ENCODE measurements at places on chromosomes 6 and 20.

GRCh38 chr6:167579806-167580618 is 246.7 kb upstream of the AFDN start:
- no peak for DNase-seq

DNA sequence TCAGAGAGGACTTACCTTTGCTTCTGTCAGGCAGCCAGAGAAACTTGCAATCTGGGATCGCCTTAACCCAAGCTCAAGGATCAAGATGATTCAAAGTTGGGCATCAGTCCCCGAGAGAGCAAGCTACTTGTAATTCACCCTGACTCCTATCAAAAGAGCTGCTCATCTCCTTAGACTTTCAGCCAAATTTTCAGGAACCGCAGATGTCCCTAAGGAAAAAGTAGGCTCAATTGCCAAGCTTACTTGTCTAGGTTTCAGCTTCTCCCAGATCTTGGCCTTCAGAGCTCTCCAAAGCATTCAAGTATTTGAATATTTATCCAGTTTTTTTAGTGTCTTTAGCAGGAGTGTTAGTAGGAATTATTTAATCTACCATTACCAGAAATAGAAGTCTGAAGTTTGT is 434.1 kb upstream of the MMS22L start:
- no peak for DNase-seq

DNA sequence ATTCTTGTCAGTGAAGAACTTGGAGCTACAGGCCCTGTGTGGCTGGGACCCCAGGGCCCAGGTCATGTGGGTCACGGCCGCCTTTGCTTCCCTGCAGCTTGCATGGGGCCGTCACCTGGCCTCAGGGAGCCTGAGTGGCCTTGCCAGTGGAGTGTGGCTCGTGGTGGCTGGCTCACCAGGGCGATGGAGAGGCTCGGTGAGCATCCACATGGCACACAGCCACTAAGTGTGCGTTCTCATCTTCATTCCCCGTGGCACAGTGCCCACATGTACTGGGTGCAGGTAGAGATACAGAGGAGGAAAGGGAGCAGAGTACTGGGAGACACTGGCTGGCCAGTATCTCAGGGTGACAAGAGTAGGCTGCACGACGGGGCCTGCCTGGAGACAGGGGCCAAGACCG is 21.5 kb downstream of the MANBAL start:
- no peak for DNase-seq

DNA sequence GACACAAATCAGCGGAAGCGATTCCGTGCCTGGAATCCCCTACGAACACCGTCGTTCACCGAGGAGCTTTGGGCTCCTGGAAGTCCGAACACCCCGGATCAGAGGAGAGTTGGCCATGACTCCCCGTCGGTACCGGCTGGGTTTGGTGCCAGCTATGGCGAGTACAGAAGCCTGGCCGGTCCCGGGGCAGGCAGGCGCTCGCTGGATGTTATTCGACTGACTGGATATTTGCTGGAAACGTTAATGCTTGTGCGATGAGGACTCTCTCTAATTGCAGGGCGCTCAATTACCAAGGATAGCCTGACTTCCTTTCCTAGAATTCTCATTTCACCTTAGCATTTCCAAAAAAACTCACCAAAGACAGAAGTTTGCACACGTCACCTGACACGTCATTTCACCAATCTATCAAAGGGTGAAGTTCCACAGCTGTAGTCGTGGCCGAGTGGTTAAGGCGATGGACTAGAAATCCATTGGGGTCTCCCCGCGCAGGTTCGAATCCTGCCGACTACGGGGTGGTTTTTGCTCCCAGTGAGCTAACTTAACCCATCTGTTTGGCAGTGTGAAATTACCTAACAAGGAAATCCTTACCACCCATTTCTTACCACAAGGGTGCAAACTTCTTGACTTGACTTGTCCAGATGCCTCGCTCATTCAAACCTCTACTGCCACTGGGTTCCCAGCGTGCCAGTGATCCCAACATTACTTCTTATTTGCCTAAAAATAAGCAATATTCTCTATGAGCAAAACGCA is 22.7 kb upstream of the ZNF184 start:
- DNase-seq: no peak

- no peak for DNase-seq
Measured at GRCh38 chr6:155519176-155519738, 63.6 kb upstream of the NOX3 start.

DNA sequence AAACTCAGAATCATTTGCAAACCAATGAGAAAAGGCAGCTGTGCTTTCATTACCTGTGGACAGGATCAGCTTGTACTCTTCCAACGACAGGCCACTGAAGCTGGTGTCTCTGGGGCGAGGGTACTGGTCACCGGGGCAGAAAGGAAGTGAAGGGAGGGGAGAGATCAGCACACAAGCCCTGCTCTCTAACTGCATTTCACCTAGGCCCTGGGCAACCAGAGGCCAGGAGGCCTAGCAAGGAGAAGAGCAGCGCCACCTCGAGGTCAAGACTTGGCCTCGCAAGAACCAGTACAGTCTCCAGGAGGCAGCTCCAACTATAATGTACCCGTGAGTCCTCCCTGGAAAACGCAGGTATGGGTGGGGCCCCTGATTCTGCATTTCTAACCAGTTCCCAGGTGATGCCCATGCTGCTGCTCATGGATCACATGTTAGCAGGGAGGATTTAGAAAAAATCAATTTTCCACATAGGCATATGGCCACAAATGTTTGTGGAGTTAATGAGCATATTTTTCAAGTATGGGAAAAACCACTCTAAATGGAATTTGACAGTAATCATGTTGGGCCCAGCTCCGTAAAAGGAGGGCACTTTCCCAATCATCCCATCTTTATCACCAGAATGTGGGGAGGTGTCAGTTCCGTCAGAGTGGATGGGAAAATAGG is 11.0 kb downstream of the UQCC2 start:
- DNase-seq: peak; percentile 57

- DNase-seq: no peak
Measured at GRCh38 chr6:161151660-161152526, 122.0 kb downstream of the AGPAT4 start.

DNA sequence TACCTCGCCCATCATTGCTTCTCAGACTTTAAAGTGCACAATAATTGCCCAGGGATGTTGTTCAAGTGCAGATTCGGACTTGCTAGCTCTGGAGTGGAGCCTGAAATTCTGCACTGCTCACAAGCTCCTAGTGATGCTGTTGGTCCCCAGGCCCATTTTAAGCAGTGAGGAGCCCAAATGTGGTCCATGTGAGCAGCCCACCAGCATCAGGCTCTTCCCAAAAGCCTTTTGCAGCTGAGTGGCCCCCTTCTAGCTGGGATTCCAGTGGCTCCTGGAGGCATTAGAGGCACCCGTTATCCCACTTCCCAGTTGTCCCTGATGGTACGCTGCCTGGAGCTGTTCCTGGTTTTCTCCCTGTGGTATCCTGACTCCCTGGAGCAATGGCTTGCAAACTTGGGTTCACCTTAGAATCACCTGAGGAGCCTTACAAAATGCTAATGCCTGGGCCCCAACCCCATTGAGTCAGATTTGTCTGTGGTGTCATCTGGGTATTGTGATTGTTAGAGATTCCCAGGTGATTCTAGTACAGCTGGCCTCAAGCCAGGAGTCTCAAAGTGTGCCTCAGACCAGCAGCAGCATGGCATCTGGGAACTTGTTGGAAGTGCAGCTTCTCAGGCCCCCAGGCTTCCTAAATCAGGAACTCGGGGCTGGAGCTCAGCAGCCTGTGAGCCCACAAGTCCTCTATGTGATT is 186.9 kb upstream of the SLC24A3 start:
- DNase-seq: no peak

DNA sequence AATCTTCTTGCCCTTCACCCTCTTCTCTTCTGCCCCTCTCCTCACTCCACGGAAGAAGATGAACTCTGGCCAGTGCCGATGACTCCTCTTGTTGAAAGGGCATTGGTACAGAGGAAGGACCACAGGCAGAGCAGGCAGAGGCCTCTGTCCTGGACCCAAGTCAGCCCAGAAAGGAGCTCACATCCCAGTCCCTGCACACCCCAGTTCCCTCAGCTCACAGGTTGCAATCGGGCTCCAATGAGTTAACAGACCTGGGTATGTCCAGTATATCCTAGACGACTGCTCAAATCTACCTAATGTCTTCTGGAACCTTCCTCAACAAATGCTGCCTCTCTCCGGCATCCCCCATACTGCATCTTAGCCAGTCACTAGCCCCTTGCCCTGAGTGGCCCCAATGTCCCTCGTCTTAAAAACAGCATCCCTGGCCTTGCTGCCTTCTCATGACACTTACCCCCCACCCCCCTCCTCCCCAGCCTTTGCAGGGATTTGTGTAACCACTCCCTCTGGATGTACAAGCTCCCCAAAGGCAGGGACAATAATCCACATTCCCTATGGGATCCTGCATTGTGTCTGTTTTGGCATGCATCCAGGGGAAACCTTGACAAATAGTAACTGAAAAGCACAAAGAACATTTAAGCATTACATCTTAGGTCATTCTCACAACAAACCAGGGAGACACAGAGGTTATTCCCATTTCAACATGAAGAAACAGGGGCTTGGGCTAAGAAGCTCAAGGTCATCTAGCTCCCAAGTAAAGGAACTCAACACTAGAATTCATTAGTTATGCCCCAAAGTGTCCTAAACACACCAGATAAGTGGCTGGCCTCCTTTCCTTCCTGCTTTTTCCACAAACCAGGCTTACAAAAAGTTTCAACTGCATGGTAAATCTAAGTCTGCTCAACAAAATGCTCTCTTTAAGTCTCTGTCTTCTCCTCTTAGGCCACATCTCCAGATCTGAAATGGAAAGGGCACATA is 45.1 kb downstream of the TRERF1 start:
- no peak for DNase-seq

DNA sequence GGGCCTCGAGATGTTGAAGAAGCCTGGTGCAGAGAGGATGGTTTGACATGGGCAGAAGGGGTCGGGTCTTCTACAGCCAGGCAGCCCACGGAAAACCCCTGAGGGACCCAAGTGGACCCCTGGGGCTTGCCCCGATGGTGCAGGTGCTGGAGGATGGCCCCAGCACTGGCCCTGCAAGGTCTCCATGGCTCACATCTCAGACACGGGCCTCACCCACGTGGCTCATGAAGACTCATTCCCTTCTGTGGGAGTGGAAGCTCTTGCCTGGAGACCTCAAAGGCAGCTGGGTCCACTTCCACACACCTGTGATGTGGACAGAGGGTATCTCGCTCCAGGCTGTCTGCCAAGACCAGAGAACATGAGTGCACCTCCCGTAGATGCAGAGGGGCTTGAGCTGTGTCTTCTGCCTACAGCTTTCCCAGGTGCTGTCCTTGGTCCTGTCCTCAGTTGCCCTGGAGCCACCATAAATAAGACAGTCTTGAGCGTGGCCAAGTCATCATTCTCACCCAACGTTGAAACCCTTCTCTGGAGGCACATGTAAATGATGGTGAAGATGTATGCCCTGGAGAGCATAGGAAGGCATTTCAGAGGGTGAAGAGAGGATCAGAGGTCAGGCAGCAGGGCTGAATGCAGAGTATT is 108.0 kb downstream of the SYNDIG1 start:
- DNase-seq: no peak

DNA sequence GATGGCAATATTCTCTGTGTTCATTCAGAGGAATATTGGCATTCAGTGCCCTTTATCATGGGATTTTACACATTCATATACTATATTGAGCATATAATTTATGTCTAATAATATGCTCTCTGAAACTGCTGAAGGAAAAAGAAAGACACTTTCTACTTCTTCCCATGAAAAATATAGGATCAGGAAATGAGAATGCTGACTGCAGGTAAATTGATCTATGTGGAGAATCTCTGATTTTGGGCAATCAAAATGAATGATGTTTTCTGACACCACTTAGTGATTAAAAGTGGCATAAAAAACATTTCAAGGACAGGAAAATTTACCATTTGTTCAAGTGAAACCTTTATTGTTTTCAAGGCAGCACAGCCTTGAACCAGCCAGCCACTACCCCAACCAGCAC is 260.1 kb upstream of the STXBP5 start:
- DNase-seq: no peak

DNA sequence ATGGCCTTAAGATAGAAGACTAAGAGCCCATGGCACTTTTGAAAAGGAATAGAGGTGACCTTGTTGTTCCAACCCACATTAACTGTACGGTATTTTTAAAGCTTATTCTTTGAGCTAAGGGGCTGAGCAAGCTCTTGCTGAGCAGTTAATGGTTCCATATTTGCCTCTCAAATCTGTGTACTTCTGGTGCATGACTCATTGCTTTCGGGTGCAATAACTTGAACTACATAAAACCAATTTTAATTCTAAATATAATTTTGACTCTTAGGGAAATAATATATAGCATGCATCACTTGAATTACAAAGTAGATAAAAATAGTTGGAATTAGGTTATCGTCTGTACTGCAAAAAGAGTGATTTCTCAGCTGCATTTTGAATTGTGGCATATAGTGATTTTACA is 348.1 kb upstream of the CITED2 start:
- DNase-seq: no peak

GRCh38 chr6:132458887-132459604 is 53.9 kb downstream of the STX7 start:
- DNase-seq: no peak

DNA sequence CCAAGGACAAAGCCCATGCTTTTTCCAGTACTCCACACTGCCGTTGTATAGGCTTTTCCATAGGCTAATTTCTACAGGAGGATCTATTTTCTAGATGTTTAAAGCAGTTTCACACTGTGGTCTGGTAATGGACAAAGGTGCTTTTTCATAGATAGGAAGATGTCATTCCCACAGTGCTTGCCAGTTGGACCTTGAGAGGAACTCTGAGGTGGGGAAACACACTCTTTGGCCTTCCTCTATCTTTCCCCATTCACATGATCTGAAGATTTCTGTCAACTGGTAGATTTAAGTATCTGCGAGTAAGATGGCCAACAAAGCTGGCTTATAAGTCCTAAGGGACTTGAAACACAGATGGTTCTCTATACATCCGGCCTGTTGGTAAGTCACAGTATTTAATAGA is 477.3 kb downstream of the UTRN start:
- no peak for DNase-seq

DNA sequence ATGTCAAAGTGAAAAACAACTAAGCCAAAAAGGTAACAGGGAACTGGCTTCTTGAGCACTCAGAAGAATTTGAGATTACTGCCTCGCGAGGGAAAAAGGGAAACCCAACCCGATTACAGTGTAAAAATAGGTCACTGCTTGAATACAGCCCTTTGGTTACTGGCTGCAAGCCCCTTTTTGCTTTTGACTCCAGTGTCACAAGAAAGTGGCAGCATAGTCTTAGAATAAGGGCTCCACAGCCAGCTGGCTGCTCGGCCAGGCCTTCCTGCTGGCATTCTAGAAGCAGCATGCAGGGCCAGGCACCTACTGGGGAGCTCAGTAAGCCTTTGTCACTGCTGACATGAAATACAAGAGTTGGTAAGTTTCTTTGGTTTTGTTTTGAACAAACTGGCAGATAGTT is 83.0 kb downstream of the ZHX3 start:
- no peak for DNase-seq

- DNase-seq: no peak
Measured at GRCh38 chr20:2405693-2406065, 25.0 kb downstream of the TGM6 start.

DNA sequence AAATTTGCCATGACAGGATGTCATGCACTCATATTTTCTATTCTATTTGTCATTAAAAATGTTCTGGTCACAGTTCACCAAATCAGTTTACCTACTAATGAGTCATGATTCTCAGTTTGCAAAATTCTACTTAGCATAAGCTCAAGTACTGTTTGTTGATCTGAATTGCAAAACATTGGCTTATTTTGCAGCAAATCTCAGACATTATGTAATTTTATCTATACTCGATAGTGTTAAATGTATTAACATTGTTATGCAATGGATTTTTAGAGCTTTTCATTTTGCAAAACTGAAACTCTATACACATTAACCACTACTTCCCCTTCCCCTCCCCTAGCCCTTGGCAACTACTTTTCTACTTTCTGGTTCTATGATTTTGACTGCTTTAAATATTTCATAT is 213.8 kb upstream of the ZFP64 start:
- DNase-seq: no peak
